ENCODE measurements at places on chromosomes 5 and 9.
A peak's percentile ranks its signal among the peaks of the same experiment; 100 is the strongest.

GRCh38 chr5:143480001-143480400 lies 76.5 kb upstream of the NR3C1 start:
- DNase-seq = no peak

DNA sequence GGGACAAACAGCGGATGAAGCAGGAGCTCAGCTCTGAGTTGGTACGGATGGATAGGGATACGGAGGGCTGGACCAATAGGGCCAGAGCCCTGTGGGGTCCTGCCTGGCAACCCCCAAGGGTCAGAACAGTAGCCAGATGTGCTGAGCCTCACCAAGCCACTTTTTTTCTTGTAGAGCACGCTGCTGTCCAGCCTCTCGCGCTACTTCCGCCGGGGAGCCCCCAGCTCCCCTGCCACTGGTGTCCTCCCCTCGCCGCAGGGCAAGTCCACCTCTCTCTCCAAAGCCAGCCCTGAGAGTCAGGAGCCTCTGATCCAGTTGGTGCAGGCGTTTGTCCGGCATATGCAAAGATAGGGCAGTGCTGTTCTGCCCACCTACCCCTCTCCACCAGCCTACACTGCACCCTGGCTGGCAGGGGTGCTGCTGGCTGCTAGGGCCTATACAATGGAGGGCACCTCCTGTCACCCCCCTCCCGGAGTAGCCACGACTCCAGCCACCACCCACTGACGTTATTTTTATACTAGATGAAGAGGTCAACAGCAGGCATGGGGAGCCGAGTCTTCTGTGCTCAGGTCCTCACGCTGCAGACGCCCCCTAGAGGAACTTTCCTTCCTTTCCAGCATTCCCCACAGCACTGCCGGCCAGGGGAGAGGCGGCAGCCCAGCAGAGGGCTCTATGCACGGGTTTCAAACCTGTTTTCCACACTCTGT lies 21.6 kb downstream of the SH3GLB2 start:
- peak; percentile 57 for DNase-seq

- DNase-seq = no peak
Observed at GRCh38 chr5:150149618-150150017, 6.0 kb downstream of the PDGFRB start.

GRCh38 chr9:84751921-84752320 lies 82.4 kb downstream of the NTRK2 start:
- peak; percentile 3 for DNase-seq

DNA sequence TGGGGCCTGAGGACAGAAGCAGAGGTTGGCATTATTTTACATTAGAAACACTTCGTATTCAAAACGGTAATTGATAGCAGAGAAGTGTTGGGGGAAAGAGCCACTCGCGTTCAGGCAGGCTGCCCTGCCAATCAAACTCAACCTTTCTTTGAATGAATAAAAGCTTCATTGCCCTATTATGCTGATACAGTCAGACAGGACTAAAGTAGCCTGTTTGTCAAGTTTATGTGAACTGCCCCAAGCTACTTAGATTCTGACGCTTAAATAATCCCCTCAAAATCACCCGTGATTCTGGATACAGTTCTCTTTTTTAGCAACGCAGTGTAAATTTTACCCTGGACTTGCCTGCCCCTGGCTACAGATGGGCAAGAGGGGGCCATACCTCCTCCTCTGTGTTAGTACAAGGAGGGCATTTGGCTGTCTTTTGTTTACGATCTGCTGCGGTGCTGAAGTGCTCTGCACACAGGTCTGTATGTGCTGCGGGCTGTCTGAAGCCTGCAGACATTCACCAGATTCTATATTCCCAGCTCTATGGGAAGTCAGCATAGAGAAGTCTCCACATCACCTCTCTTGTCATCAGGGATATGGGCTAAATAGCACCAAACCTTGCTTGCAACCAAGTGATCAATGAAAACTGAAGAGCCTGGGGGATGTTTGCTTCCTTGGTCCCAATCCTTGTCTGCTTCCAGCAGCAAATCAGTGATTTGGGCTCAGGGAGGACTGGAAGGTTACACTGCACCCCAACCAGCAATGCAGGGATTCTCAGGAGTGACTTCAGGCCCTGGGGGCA lies 218.4 kb downstream of the EBF1 start:
- no peak for DNase-seq

DNA sequence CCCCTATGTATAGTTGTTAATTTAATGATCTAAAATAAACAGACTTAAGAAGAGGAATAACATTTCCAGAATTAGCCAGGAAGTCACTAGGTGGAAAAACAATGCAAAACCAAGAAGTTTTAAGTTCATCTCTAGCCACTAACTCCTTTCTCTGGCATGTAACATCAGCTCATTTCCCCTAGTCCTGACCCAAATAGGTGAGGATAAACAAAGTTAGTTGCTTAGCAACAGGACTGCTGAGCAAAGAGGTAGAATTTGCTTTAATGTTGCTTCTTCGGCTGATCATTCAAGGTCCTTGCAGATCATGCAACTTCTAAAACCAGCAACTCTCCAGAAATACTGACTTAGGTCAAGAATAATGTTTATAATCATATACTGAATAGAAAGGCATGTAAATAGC lies 675.8 kb downstream of the CETN3 start:
- DNase-seq = no peak

DNA sequence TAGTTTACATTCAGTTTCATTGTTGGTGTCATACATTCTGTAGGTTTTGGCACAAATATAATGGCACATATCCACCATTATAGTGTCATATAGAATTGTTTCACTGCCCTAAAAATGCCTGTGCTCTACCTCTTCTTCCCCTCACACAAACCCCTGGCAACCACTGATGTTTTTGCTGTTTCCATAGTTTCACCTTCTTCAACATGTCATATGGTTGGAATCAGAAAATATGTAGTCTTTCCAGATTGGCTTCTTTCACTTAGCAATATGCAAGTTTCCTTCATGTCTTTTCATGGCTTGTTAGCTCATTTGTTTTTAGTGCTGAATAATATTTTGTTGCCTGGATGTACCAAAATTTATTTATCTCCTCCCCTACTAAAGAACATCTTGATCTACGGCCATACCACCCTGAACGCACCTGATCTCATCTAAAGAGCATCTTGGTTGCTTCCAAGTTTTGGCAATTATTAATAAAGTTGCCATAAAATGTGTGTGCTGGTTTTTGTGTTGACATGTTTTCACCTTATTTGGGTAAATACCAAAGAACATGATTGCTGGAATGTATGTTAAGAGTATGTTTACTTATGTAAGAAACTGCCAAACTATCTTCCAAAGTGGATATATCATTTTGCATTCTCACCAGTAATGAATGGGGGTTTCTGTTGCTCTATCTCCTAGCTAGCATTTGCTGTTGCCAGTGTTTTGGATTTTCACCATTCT lies 17.0 kb upstream of the CDK20 start:
- no peak for DNase-seq

DNA sequence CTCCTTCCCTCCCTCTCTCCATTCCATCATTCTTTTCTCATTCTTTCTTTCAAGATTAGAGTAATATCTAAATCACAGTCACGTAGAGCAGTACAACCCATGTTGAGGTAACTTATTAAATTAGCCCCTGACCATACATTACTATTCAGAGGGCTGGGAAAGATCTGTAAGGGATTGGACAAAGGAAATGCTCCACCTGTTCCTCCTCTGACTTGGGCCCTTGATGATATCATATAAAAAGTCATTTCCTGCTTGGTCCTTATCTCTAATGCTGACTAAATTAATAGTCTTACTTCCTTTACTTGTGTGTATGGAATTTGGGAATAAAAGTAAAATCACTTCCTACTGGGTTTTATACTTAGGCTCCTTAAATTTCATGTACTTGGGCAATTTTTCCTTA lies 40.8 kb downstream of the SNX18 start:
- no peak for DNase-seq

DNA sequence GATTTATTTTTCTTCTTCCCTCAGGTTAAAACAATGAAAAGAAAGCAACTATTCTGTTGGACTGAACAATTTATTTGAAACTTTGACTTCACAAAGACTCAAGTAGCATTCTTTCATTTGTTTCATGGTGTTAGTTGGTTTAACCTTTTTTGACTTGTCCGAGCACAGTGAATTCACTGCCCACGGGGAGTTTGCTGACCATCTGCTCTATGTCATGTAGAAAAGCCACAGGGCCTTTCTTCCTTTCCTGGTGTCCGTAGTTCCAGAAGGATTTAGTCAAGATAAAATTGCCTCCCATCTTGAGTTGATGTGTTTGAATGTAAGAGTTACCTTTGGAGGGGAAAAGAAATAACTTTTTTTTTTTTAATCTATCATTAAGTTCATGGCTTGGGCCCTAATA lies 55.1 kb upstream of the ZNF608 start:
- no peak for DNase-seq

Measured in CD4-positive, alpha-beta T cell treated with Interleukin-12 subunit alpha and Interleukin-12 subunit beta, for 1 hour (primary cell).